ENCODE measurements at places on chromosomes 13 and 19.
A peak's percentile ranks its signal among the peaks of the same experiment; 100 is the strongest.

- DNase-seq = no peak
These were observed 11.1 kb downstream of the PPP5C start for GRCh38 chr19:46357846-46358583.

DNA sequence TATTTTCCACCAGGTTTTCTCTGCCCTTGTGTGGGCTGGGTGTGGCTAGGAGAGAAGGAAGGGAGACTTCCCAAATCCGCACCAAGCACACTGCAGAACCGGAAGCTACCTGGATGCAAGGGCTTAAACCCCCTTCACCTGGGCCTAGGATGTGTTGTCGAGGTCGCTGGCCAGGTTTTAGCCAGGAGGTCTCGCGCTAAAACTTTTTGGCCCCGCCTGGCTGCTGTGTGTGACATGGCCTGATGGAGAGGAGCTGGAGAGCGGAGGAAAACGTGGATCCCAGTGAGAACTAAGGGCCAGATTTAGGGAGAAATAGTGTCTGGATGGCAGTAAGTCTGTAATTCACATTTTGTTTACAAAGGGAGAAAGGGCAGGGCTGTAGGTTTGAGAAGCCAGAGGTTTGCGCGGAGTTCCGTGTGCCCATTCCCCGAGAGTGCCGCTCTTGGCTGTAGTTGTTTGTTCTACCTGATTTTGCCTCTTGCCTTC is 3.1 kb upstream of the TSHZ3 start:
- DNase-seq = no peak

GRCh38 chr13:76813891-76814290 is 72.3 kb downstream of the KCTD12 start:
- DNase-seq = no peak

DNA sequence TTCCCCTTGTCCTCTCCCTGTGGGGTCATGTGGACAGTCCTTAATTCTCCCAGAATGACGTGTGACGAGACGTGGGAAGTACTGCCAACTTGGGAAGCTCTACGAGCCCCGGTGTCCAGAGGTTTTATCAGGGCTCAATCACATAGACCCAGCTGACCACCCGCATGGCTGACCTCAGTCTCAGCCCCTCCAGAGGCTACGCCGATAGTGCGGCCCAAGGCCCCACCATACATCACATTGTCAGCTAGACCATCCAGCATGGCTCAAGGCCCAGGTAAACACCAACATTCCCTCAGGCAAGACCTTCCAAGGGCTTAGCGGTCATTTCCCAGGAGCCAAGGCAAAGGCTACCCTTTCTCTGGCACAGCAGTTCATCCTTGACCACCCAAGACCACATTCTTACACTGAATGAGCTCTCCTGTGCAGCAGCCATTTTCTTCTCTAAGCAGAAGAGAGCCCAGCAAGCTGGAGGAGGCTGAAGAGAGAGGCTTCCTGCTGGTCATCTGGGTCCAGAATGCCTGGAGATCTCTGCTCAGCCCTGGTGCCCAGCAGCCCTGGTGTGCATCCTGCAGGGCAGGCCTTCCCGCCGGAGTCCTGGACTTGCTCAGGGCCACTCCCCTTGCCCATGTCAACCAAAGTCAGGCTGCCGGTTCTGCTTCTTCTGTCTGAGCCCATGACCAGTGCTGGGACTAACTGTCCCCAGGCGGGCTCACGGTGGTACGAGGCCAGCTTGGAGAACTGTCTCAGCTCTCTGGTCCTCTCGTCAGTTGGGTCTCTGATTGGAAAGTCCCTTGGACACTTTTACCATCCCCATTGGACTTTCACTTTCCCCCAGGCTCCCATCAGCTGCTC is 7.9 kb upstream of the F10 start:
- no peak for DNase-seq

DNA sequence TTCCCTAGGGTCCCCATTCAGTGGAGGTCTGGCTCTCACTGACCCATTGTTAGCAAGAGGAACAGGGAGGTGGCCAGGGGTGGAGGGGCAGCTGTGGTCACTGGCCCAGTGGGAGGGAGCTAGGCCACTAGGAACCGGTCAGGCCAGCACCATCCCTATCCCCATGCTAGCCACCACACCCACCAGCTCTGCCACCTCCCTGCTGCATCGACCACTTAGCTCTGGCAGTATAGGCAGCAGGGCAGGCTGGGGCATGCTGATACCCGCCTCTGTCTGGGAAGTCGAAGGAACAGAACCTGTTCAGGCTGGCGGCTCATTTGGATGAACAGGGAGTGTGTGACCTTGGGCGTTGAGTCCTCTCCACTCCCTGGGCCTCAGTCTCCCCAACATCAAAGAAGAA is 4.7 kb downstream of the PPP1R13L start:
- DNase-seq = no peak

DNA sequence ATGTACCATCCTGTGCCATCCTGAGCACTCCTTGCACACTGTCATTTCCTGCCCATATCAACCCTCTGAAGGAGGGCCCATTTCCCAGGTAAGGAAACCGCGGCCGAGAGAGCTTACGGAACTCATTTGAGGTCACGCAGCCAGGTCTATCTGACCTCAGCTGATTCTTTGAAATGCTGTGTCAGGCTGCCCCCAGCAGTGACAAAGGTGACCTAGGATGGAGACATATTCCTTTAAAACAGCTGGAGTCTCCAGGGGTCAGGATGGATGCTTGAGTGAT is 42.2 kb upstream of the VSTM2B start:
- no peak for DNase-seq

DNA sequence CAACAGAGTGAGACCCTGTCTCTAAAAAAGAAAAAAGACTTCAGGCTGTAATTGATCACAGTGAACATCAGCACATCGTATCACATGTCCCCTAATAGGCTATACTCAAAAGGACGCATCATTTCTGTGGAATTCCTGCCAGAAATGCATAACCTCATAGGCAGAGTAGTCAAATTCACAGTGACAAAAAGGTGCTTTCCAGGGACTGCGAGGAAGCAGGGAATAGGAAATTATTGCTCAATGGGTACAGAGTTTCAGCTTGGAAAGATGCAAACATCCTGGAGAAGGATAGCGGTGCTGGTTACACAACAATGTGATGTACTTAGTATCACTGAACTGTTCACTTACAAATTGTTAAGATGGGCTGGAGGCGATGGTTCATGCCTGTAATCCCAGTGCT is 41.1 kb upstream of the MRI1 start:
- DNase-seq = no peak

DNA sequence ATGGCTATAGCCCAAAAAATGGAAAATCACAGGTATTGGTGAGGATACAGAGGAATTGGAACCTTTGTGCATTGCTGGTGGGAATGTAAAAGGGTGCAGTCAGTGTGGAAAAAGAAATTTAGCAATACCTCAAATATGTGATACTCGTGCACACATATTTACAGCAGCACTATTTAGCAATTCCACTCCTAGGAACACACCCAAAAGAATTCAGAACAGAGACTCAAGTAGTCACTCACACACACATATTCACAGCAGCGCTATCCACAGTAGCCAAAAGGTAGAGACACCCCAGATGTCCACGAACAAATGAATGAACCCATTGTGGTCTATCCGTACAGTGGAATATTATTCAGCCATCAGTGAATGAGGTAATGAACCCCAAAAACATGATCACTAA is 114.0 kb downstream of the COL4A2 start:
- DNase-seq = no peak

GRCh38 chr13:20390526-20391175 is 135.0 kb downstream of the CRYL1 start:
- no peak for DNase-seq

GRCh38 chr13:46745706-46746105 is 51.3 kb downstream of the ESD start:
- no peak for DNase-seq

DNA sequence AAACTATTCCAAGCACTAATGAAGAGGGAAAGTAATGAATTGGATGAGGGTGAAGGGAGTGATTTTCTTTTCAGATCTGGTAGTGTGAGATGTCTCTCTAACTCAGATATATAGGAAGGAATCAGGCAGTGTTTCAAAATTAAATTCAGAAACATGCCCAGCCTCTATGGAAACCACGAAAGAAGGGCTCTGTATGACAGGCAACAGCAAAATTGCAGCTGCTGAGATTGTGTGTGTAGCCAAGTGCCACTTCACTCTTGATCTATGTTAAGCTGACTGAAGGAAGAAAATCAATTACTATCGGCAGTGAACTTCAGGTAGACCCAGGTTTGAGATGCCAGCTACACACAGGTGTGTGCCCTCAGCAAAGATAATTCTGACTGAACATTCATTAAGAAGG is 387.4 kb downstream of the PCDH9 start:
- no peak for DNase-seq

DNA sequence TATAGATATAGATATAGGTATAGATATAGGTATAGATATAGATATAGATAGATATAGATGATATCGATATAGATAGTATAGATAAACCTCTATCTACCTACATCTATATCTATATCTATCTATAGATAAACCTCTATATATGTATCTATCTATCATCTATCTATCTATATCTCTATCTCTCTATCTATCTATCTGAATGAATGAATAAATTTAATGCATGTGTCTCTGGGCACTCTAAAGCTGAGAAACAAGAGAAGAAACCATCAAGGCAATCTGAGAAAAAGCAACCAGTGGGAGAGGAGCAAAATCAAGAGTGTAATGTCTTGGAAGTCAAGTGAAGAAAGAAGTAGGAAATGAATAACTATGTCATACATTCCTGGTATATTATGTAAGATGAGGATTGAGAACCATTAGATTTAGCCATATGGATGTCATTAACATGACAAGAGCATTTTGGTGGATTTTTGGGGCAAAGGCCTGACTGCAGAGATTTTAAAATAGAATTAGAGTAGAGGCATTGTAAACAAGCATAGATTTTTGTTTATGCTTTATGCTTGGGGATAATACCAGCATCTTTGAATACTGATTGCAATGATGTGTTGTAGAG is 1262.7 kb upstream of the MIR17HG start:
- DNase-seq = no peak

DNA sequence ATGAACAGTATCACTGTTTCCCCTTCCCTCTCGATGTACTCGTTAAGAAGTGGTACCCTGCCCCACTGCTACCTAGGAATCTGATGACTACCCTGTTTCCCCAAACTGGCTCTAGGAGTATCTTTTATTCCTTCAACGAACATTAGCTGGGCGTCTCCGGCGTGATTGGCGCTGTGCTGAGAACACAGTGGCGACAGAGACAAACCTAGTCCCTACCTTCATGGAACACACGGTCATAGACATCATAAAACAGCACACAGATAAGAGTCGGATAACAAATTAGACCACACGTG is 730 bp downstream of the SYMPK start:
- DNase-seq = no peak

DNA sequence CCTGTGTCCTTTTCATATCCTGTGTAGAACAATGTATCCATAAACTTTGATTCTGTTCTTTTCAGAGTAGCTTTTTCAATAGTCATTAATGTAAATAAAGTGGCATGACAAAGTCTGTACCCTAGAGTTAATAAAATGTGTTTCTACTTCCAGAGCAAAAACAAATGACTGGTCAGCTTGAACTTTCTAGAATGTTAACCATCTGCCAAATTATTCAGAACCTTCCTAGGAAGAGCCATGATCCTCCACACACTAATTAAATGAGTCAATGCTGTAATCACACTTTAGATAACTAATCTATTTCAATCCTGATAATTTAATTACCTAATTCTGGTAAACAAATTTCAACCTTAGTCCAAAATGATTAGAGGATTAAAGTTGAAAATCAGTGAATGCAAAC is 73.2 kb downstream of the DIAPH3 start:
- DNase-seq = no peak

DNA sequence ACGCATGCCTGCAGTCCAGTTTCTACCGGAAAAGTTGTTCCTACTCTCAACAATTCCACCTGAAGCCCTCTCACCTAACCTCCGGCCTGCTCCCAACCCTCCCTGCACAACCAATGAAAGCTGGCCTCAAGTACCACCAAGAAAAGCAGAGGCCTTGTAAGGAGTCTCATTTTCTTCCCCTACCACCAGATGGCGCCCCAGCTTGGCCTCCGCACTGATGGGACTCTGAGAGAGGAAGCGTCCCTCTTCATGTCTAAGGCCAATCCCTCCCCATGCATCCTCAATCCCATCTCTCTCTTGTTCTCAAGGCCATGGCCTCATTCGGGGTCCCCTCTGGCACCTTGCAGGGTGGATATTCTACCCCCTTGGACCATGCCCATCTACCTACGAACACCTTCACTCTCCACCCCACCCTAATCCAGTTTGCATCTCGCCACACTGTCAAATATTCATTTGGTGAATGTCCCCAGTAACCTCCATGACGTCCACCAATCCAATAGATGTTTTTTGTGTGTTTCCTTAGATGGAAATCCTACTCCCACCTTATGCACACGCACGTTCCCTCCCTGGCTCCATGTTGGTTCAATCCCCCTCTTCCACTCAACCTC is 412.8 kb downstream of the ZNF536 start:
- DNase-seq = no peak

DNA sequence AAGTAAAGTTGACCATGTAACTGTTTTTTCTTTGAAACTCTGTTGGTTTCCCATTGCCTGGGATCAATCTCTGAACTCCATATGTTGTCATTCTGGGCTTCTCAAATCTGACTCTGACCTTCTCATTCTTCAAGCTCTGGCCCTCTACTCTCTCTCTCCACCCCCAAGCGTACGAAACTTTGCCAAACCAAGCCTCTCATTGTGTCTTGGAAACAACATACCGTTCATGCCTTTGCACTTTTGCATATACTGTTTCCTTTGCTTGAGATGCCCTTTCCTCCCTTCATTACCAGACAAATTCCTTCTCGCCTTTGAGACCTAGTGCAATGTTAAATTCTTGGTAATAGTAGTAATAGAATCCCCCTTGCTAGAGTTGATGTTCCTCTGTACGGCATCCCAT is 113.7 kb downstream of the OLFM4 start:
- no peak for DNase-seq

- DNase-seq = no peak
These were observed 36.4 kb downstream of the TEX26 start for GRCh38 chr13:30968846-30969245.

GRCh38 chr13:27905650-27906049 is 14.2 kb upstream of the PDX1 start:
- peak; percentile 56 for DNase-seq

DNA sequence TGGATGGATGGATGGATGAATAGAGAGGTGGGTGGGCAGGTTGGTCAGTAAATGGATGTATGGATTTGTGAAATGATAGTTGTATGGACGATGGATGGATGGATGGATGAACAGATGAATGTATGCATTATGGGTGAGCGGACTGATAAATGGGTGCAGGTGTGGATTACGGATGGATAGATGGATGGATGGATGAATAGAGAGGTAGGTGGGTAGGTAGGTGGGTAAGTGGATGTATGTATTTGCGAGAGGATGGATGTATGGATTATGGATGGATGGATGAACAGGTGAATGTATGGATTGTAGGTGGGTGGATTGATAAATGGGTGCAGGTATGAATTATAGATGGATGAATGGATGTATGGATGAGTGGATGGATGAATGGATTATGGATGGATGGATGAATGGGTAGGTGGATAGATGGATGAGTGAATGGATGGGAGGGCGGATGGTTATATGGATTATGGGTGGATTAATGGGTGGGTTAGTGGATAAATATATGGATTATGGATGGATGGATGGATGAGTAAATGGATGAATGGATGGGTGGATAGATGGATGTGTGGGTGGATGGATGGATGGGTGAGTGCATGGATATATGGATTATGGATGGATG is 37.0 kb upstream of the TNFAIP8L1 start:
- DNase-seq = no peak

Measured in SK-N-MC (cell line).